ENCODE measurements at places on chromosomes 12 and 14. TPM values are rescaled to one million over a fixed set of nuclear protein-coding genes. Genes with fewer than 3 reads are reported as not detected.

- no peak for DNase-seq
Measured at GRCh38 chr12:94222351-94223084, 74.1 kb downstream of the PLXNC1 start.

ADSS1 gene
- 16.9 TPM for total RNA-seq

GRCh38 chr14:99133636-99134515, 138.1 kb downstream of the BCL11B start:
- peak; percentile 54 for DNase-seq

- no peak for DNase-seq
Measured at GRCh38 chr14:74898694-74899093, 17.0 kb downstream of the DLST start.

- DNase-seq = peak; percentile 74
Measured at GRCh38 chr12:91240386-91241095, 57.9 kb upstream of the DCN start.

GRCh38 chr14:98204139-98204538, 1067.9 kb downstream of the BCL11B start:
- DNase-seq = no peak

DNA sequence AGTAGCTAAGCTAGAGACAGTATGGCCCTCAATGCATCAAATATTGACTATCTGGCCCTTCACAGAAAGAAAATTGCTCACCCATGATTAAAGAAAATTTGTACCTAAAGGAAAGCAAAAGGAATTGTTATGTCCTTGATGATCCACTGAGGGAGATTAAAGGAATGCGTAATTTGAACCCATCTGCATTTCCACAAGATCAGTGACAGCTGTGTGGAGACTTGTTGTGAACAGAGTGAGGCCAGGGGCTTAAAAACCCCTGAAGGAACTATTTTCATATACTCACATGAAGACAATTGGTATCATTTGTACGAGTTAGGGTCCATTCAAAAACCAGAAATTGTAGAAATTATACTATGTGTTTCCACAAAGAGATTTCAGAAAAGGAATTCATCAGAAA, 1908.1 kb upstream of the SEL1L start:
- DNase-seq = no peak

- no peak for DNase-seq
Measured at GRCh38 chr14:73457041-73457923, 1.1 kb downstream of the NUMB start.

FOXA1 gene
- 0.59 TPM for total RNA-seq
